ENCODE measurements at places on chromosomes 7 and 10. TPM values are rescaled to one million over a fixed set of nuclear protein-coding genes. Genes with fewer than 3 reads are reported as not detected.

GRCh38 chr7:115066050-115066449, 144.2 kb downstream of the MDFIC start:
- no peak for DNase-seq

DNA sequence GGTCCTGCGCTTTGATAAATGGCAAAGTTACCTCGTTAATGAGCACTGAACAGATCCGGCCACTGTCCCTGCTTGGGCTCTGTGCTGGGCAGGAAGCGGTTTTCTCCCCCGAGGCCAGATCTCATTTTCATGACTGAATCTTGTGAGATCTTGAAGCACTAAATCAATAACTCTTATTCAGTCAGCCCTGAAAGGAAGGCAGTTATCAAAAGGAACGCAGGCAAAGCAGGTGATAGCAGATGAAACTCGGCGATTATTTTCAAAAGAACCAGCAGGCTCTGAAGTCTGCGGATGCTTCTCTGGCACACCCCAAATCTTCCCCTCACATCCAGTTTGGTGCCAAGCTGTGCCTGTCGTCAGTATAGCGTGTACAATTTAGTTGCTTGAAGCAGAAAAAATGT, 228.7 kb downstream of the BAMBI start:
- DNase-seq = no peak

DNA sequence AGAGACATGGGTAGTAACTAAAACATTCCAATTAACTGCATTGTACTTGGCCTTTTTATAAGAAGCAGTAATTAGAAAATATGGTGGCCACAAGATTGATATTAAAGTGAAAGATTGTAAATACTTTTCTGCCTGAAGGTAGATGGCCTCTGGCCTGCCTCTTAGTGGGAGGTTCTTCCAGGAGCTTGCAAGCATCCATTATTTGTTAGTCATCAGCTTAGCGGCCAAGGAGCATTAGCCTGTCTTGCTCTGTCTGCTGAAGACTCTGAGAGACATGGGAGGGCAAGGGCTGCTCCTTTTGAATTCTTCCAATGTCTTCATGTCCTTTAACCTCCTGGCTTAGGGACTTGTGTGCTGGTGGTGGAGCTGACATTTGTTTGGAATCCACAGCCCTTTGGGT, 80.4 kb downstream of the TCF7L2 start:
- no peak for DNase-seq

NUTM2B gene
- total RNA-seq = 2.0 TPM

GRCh38 chr10:28111712-28112111, 112.8 kb upstream of the ODAD2 start:
- DNase-seq = no peak

GPR15LG gene
- not detected for total RNA-seq

IFIT3 gene
- total RNA-seq = 14.8 TPM

- DNase-seq = no peak
Measured at GRCh38 chr10:3825244-3825643, 40.2 kb upstream of the KLF6 start.

DNA sequence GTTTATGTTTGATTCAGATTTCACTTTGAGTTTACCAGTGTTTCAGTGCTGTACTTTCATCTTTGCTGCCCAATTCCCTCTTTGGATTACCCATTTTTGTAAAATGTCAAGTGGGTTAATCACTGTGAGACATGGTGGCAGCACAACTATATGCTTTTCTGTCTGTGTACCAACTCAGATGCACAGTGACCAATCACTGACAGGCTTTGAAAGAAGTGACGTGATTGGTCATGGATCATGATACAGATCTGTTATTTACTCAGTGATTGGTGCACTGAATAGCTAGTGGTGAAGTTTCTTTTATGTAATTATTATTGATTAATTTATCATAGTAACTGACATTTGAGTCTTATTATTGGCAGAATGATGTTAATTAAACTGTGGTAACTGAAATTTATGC, 126.9 kb downstream of the SDK1 start:
- DNase-seq = no peak

DNA sequence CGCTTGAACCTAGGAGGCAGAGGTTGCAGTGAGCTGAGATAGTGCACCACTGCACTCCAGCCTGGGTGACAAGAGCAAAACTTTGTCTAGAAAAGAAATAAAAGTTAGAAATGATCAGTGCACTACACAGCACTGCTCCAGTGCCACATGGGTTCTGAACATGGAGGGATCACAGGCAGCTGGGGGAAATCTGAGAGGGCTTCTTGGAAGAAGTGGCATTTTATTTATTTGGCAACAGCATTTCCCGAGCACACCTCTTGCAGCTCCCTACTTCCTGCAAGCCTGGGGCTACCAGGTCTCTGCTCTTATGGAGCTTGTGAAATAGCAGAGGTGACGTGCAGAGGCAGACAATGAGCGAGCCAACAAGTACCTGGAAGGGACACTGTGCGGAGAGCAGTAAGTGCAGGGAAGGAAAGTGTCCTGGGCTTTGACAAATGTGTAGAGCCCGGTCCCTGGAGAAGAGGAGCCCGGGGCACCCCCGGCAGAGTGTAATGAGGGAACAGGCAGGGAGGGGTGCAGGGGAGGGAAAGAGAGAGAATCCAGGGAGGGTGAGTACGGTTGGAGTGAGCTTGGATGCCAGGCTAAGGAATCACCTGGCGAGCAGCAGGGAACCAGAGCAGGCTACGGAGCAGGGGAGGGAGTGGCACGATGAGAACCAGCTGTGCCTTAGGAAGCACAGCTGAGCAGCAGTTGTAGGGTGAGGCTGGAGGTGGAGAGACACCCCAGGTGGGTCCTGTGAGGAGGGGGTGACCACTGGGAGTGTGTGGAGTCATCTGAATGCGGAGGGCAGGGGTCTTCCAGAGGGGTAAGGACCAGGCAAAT, 104.6 kb upstream of the CTBP2 start:
- DNase-seq = no peak

GRCh38 chr7:151146761-151147160, 20.7 kb downstream of the GBX1 start:
- no peak for DNase-seq

ERCC6 gene
- total RNA-seq = 7.3 TPM

AKR1C8 gene
- total RNA-seq = 0.21 TPM

DNA sequence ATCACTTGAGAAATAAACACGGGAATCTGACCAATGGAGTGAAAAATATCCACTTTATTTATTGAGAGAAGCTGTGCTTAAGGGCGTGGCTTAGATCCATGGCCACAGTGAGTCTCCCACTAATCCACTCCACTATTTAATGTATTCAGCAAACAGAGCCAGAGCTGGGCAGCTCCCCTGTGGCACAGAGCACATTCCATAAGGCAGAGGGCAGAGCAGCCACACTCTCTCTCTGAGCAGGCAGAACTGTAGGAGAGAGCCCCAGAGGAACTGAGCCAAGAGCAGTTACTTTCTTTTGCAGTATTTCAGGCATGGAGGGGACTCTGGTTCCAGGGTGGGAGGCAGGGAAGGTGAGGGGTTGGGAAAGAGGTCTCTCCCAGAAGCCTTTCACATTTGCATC, 106.0 kb downstream of the GALNT17 start:
- no peak for DNase-seq

DNA sequence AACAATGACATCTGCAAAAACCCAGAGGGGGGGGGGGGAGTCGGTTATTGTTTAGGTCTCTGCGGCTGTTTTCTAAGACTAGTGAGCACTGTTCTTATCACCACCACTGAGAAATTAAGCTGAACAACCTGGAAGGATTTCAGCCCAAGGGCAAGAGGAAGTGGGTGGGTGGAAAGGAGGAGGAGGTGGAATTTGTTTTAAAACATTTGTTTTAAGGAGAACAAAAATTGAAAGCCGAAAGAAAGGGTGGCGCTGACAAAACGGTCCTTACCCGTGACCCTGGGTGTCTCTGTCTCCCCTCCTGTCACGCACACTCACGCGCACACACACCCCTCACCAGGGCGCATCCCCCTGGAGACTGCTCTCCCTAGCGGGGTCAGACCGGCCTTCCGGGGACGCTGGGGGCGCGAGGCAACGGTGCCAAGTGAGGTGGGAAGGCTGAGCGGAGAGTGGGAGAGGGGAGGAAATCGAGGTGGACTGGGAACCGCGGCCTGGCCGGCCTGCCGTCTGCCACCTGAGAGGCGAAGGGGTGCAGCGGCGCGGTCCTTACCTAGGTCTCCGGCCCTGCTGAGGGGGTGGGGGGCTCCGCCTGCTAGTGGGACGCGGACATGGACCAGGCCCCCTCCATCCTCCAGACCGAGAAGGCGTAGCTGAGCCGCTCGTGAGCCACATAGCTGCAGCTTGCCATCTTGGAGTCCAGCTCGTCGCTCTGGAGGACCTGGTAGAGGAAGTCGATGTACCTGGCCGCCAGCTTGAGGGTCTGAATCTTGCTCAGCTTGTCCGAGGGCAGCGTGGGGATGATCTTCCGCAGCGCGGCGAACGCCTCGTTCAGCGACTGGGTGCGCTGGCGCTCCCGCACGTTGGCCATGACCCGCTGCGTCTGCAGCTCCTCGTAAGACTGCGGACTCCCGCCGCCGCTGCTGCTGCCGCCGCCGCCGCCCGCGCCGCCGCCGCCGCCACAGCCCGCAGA, 1.0 kb downstream of the TWIST1 start:
- DNase-seq = no peak

- DNase-seq = peak; percentile 96
Measured at GRCh38 chr10:93461807-93462178, 20.3 kb downstream of the MYOF start.

DNA sequence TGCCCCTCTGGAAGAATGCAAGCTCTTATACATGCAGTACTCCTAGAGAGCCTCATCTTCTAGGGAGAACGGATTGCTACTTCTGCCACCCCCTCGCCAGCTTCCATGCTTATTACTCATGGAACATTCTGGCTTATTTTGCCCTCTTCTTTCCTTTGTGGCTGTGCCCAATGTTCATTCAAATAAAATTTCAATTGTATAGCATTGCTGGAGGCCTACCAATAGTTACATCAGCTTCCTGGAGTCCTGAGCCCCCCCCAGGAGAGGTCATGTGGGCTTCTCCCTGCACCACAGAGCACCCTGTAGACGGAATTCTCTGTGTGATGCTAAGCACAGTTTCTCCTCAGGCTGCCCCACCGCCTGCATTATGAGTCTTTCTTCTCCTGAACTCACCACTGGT, 1094.0 kb downstream of the KCNMA1 start:
- DNase-seq = peak; percentile 14

GRCh38 chr7:47484923-47485639, 96.8 kb downstream of the TNS3 start:
- no peak for DNase-seq

DNA sequence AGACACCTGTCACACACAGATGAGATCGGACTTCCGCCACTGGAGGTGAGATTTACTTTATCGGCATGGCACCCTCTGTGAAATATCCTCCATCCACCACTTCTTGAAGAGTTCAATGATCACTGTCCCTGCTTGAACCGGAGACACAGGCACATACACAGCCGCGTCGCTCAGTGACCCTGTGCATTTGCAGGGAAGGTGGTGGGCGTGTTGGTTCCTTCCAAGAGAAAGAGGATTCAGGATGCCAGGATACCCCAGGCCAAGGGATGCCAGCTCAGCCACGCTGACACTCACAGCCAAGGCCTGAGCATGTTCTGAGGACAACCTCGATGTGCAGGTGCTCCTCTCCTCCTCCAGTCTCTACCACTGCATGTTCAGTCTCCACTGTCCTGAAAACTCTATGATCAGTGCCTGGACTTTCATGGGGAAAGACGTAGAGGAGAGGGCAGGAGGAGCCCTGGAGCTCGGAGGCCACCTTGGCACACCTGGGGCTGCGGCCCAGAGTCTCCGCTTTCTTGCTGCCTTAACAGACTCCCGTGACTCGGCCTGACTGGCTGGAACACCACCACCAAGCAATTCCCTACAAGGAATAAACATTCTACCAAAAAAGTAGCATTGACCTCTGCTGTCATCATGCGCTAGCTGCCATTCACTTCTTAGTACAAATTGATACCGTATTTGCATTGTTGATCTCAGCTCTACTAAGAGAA, 115.2 kb downstream of the TCERG1L start:
- no peak for DNase-seq

DNA sequence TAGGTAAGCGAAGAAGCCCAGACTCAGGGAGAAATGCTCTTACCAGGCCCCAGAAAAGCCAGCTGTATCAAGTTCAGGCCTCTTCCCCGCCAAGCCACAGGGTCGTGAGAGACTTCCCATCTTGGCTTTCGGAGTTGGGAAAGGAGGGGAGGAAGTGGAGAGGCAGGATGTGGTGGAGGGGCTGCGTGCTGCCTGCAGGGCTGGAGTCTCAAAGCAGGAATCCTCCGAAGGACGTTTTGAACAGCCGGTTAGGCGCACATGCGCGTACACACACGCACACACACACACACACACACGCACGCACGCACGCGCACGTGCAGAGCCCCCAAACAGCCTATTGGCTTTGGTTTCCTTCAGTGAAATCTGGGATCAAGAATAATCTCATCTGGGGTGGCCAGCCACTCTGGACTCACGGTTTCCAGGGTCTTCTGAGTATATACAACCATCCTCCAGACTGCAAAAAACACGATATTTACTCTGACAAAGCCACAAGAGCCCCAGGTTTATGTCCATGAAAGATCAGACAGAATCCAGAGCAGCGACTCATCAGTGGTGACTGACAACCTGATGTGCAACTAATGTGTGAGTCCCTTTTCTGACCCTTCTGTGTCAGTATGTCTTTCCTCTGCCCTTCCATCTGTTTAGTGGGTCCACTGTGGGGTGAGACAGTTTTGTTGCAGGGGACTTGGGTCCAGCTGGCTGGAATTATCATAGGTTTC, 115.0 kb upstream of the ZNF438 start:
- DNase-seq = peak; percentile 83

SFXN4 gene
- 17.3 TPM for total RNA-seq

GRCh38 chr7:24318326-24318725, 34.3 kb downstream of the NPY start:
- DNase-seq = no peak

- DNase-seq = no peak
Measured at GRCh38 chr7:112226701-112227276, 20.3 kb downstream of the ZNF277 start.

DNA sequence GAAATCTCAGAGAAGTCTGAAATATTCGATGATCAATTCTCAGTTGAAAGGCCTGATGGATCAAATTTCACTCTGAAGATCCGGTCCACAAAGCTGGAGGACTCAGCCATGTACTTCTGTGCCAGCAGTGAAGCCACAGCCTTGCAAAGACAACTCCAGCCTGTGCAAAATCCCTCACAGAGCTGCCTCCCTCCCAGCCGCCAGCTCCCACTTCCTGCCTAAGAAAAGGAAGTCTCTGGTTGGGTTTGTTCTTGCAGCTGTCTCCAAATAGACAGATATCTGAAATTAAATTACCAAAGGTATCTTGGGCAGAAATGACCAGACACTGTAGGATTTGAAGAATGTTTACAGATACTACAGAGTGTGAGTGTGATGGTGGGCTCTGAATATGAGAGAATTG, 43.4 kb upstream of the PRSS58 start:
- DNase-seq = no peak

SH2D4B gene
- total RNA-seq = not detected

- DNase-seq = peak; percentile 63
Measured at GRCh38 chr10:88386821-88387773, 196.0 kb downstream of the RNLS start.

- no peak for DNase-seq
Measured at GRCh38 chr7:82715344-82715743, 271.8 kb upstream of the CACNA2D1 start.

DNA sequence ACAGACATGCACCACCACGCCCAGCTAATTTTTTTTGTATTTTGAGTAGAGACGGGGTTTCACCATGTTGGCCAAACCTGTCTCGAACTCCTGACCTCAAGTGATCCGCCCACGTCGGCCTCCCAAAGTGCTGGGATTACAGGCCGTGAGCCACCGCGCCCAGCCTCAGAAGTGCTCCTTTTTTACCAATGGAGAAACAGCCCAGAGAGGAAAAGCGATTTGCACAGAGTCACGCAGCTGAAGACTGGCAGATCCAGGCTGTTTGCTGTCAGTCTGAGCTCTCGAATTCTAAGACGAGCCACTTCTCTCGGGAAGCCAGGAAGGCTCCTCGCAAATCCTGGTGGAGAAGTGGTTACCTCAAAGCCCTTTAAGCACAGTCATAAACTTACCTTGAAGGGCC, 57.4 kb upstream of the SDK1 start:
- DNase-seq = no peak

Measured in kidney epithelial cell (primary cell).